Right atrium auricular region (tissue), 2 donors: ENCODE measurements at places on chromosomes 5 and 9. TPM values are rescaled to one million over a fixed set of nuclear protein-coding genes. Genes with fewer than 3 reads are reported as not detected.
A peak's percentile ranks its signal among the peaks of the same experiment; 100 is the strongest.

SPAG8 gene
- 4.1 TPM for total RNA-seq

NTRK2 gene
- 30.1 TPM for total RNA-seq

IARS1 gene
- 40.1 TPM for total RNA-seq

CREB3 gene
- 48.5 TPM for total RNA-seq

NNT gene
- total RNA-seq: 109 TPM

CATSPER3 gene
- total RNA-seq: 0.39 TPM

TNFSF15 gene
- total RNA-seq: not detected

COL27A1 gene
- total RNA-seq: 1.5 TPM

PDE8B gene
- 64.5 TPM for total RNA-seq

ADCY2 gene
- total RNA-seq: not detected

DNA sequence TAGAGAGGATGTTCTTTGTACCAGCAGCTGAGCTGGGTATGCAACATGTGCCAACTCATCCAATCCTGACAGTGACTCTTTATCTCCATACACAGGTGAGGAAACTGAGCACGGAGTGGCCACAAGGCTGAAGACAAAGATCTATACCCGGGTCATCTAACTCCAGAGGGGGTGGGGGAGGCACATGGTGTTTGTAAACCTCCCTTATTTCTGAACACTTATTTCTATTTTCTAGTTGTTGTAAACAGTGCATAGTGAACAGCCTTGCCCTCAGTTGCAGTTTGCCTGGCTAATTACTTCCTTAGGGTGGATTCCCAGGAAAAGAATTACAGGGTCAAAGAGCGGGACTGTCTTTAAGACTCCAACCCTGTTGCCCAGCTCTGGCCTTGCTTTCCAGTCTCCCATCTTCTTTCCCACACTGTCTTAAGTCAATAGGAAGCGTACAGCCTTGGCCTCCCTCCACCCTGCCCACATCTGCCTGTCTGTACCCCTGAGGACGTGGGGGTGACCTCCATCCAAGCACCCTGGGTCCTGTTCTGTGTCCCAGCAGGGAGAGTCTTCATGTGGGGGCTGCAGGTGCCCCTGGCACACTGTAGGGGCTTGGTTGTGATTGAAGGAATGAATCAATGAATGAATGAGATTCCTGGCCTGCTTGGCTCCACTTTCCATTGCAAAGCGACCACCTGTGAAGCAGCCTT lies 13.2 kb upstream of the FIBCD1 start:
- no peak overlapping the region for H3K27ac ChIP-seq
- H3K4me1 ChIP-seq: no peaks in the 10 kb centered on the region
- H3K4me3 ChIP-seq: no peak overlapping the region
- no peaks in the 10 kb centered on the region for H3K27me3 ChIP-seq
- no peaks in the 10 kb centered on the region for H3K36me3 ChIP-seq

DNA sequence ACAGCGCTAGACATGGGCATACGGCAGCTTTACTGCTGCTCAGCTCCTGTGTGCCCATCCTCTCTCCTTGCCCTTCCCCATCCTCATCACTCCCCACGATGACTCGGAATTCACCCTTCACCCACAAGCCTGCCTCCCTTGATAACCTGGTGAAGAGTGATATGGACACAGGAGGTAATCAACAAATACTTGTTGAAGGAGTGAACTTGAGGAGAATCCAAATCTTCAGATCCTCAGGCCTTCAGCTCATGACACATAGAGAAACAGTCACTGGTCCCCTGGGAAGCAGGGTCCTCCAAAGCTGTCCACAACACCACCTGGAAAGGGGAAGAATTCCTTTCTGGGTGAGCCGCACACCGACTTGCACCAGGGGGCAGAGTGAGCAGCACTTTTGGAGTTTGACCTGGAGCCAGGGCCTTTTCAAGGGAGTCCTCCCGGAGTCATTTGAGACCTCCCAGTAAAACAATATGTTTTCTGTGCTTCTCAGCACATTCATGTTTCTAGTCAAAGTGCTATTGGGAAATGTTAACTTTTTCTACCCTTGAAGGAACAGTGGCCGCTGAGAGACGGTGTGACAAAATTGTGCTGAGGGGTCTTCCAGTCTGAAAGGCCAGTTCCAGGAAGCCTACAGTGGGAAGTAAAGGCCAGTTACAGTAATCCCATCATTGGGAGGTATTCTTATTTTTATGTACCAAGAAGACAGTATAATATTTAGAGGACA lies 332.3 kb downstream of the CWC27 start:
- no peaks in the 10 kb centered on the region for H3K36me3 ChIP-seq
- no peak overlapping the region for H3K27ac ChIP-seq
- no peaks in the 10 kb centered on the region for H3K27me3 ChIP-seq
- DNase-seq: peak; percentile 77
- H3K4me1 ChIP-seq: peaks cover 17% of the 10 kb centered on the region
- H3K4me3 ChIP-seq: no peak overlapping the region

DNA sequence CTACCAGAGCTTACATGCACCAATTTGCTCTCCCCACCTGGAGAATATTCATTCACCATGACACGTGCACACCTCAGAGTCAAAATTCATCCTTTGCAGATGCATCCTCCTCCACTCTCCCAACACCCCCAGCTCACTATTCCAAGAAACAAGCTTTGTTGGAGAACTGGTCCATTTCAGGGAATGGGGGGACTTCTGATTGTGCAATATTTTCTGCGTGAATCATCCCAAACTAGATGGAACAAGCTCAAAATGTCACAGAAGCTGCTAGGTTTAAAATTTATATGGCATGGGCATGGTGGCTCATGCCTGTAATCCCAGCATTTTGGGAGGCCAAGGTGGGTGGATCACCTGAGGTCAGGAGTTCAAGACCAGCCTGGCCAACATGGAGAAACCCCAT lies 3.6 kb downstream of the GLDC start:
- H3K27me3 ChIP-seq: peaks cover 3% of the 10 kb centered on the region
- H3K4me1 ChIP-seq: peaks cover 7% of the 10 kb centered on the region
- no peak overlapping the region for H3K4me3 ChIP-seq
- DNase-seq: no peak
- H3K27ac ChIP-seq: no peak overlapping the region

GRCh38 chr9:91342575-91342974 lies 19.1 kb downstream of the AUH start:
- no peak for DNase-seq
- H3K27me3 ChIP-seq: no peaks in the 10 kb centered on the region
- H3K27ac ChIP-seq: no peak overlapping the region
- peaks cover 16% of the 10 kb centered on the region for H3K36me3 ChIP-seq

DNA sequence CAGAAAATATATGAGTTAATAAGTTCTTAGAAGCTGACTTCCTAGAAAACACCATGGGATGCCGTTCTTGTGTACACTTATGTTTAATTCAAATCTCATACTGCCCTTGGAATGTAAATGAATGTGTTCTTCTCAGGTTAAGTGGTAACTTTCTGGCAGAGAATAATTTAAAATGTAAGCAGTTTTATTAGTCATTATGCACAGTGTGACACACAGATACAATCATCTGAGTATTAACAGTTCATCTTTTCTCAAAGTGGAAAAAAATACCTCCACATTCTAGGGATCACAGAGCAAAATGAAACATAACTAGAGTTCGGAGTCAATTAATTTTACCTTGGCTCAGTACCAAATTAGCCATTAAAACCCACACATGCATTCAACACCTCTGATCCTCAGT lies 508.1 kb downstream of the CDH9 start:
- no peaks in the 10 kb centered on the region for H3K36me3 ChIP-seq
- no peak overlapping the region for H3K4me3 ChIP-seq
- no peaks in the 10 kb centered on the region for H3K4me1 ChIP-seq

DNA sequence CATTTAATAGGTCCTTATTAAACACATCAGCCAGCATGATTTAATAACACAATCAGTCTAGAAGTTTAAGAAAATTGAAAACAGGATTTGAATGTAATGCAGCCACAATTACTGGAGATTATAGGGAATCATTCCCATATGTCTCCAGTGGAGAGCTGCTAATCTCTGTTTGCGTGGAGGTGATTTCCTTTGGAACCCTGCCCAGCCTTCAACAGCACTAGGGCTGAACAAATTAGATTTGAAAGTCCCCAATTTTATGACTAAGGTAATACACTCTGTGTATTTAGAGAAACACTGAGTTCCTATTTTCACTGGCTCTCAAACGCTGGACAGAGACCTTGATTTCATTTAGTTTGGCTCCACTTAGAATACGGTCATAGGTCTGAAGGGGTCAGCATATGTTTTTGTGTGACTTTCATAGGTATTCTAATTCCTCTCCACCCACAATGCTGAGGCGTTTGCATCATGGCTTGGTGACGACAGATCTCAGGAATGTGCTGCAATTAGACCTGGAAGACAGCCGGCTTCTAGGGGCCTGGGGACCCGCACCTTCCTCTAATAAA lies 508.3 kb downstream of the EBF1 start:
- no peaks in the 10 kb centered on the region for H3K27me3 ChIP-seq
- H3K4me3 ChIP-seq: no peak overlapping the region
- no peak for DNase-seq
- H3K4me1 ChIP-seq: peaks cover 11% of the 10 kb centered on the region
- no peaks in the 10 kb centered on the region for H3K36me3 ChIP-seq

DNA sequence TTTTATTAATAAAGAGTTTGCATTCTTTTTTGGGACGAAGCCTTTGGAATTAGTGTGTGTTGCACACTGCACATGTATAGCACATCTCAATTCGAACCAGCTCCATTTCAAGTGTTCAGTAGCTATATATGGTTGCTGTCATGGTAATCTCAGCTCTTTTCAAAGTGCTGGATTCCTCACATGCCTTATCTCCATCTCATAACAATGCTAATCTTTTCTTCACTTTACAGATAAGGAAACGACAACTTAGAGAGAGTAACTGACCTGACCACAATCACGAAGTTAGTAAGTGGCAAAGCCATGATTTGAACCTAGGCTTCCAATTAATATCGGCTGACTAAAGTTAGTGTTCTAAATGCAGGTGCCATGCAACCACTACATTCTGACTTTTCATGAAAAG lies 204.8 kb upstream of the RASEF start:
- H3K27ac ChIP-seq: peak overlapping the region; percentile 70
- no peaks in the 10 kb centered on the region for H3K4me1 ChIP-seq
- H3K4me3 ChIP-seq: no peak overlapping the region
- no peaks in the 10 kb centered on the region for H3K27me3 ChIP-seq
- H3K36me3 ChIP-seq: no peaks in the 10 kb centered on the region
- DNase-seq: no peak

DNA sequence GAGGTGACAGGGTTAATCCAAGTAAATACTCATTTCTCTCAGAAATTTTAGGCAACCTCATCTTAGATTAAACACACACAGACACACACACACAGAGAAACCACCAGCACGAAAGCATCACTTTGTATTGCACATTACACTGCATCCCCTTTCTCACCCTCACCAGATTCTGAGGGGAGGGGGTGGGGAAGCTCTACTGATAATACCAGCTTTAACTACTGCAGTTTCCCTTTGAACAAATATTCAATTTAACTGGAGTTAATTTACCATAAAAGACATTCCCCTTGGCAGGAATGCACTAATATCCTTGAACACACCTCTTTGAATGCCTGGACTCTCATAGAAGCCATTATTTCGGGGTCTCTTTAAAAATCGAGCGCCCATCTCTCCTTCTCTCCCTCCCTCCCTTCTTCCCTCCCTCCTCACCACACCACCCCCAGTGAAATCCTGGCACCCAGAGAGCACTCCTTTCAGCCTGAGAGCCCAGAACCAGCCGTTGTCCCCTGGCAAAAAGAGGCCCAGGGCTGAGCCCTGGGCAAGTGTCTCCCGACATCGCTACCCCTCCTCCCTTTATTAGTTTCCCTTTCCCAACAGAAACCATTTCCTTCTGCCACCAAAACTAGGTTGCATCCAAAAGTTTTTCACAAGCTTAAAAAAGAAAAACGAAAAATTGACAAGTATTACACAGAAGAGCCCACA lies 2.8 kb upstream of the NFIB start:
- H3K4me1 ChIP-seq: peaks cover 57% of the 10 kb centered on the region
- peak overlapping the region; percentile 77 for H3K4me3 ChIP-seq
- H3K36me3 ChIP-seq: no peaks in the 10 kb centered on the region
- no peak for DNase-seq
